ENCODE measurements at places on chromosomes 4 and X.

DNA sequence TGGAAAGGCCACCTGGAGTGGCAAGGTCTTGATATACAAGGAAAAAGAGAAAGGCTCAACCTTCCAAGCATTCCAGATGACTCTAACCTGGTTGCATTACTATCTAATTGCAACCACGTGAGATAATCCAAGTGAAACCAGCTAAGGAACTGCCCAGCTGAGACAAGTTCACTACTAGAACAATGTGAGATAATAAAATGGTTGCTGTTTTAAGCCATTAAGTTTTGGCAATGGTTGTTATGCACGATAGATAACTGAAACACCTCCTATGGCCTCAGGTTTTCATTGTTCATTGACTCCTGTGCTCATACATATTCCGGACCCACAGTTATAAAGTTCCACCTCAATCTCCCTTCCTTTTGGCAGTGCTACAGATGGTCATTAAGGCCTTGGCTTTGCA is 9.2 kb upstream of the CXorf66 start:
- no peak for DNase-seq

DNA sequence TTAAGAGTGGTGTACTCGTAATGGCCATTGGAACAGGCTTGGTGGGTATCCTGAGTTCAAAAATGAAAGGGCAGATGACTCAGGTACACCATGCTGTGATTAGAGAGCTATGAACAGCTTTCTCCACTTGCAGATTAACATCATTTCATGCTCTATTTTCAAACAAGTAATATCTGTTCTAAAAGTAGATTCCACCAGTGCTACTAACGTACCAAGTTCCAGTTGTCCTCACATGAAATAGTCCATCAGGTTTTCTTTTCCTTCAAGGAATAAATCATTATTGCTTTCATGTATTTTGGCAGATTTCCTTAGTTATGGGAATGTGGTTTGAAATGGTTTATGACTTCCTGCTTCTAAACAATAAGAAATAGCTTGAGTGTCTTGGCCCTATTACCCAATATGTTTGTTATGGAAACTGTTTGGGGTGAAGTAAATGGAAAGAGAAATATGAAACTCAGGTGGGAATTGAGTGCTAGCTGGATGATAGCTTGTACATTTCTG is 49.9 kb downstream of the PCDH7 start:
- no peak for DNase-seq

DNA sequence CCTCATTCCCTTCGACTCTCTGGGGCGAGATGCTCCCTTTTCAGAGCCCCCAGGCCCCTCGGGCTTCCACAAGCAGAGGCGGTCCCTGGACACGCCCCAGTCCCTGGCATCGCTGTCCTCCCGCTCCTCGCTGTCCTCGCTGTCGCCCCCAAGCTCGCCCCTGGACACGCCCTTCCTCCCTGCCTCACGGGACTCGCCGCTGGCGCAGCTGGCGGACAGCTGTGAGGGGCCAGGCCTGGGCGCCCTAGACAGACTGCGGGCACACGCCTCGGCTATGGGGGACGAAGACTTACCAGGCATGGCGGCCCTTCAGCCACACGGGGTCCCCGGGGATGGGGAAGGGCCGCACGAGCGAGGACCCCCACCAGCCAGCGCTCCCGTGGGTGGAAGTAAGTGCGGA is 39.5 kb upstream of the CLCN4 start:
- DNase-seq = no peak

DNA sequence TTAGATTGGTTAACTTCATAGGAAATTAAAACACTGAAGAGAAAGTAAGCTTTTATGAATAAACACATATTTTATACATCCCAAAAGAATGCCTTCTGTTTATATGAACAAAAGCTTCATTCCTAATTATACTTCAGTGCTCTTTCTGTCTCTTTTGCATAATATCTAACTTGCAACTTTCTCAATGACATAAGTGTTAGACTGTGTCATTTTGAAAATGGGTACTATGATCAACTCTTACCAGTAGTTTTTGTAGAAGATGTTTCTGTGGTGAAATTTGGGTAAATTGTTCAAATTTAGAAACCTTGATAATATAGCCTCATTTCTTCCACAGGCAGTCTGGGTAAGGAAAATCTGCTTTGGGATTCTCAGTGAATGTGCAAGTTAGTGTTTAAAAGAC is 991.4 kb downstream of the CCSER1 start:
- DNase-seq = no peak

GRCh38 chrX:110383414-110383813 is 24.8 kb downstream of the RTL9 start:
- DNase-seq = no peak
